IMR-90 (cell line): ENCODE measurements at places on chromosomes 5 and 9. TPM values are rescaled to one million over a fixed set of nuclear protein-coding genes. Genes with fewer than 3 reads are reported as not detected.

DNA sequence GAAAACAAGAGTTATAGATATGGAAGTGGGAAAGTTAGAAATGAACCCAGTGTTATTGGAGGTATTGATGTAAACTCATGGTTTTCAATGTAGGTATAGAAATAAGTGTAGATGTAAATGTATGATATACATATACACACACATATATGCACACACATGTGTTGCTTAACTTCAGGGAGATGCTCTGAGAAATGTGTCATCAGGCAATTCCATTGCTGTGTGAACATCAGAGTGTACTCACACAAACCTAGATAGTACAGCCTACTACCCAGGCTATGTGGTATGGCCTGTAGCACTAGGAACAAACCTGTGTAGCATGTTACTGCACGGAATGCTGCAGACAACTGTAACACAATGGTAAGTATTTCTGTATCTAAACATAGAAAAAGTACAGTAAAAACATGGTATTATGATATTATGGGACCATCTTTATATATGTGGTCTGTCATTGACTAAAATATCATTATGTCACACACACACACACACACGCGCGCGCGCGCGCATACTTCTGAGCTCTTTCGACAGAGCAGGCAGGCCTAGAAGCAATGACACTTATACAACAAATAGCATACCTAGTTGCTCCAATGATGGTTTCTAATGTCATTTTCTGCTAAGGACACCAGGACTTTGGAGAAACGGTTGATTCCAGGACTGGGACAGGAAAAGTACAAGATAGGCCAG lies 86.6 kb downstream of the MACROH2A1 start:
- DNase-seq, result peak; percentile 61
- H3K36me3 ChIP-seq, result no peaks in the 10 kb centered on the region
- H3K4me3 ChIP-seq, result no peak overlapping the region
- no peak overlapping the region for H3K27ac ChIP-seq
- H3K4me1 ChIP-seq, result peaks cover 28% of the 10 kb centered on the region

- H3K27me3 ChIP-seq, result peaks cover 2% of the 10 kb centered on the region
- H3K27ac ChIP-seq, result no peak overlapping the region
- no peak overlapping the region for H3K4me3 ChIP-seq
These were observed 51.9 kb downstream of the KLF4 start for GRCh38 chr9:107437716-107438115.

CAMSAP1 gene
- total RNA-seq, result 19.5 and 21.1 TPM in 2 replicates

- no peaks in the 10 kb centered on the region for H3K27me3 ChIP-seq
- DNase-seq, result no peak
- H3K4me1 ChIP-seq, result peaks cover 6% of the 10 kb centered on the region
- H3K4me3 ChIP-seq, result peak within 1 kb of the TSS; percentile 99
- no peaks in the 10 kb centered on the region for H3K36me3 ChIP-seq
These were observed at the start of gene PBX3 for GRCh38 chr9:125747053-125747764. Gene PBX3, plus strand, starts transcription at chr9:125747373.

RAB3C gene
- total RNA-seq, result not detected in 2 replicates

GRCh38 chr9:101387871-101388506 lies 3.2 kb upstream of the BAAT start:
- no peak overlapping the region for H3K4me3 ChIP-seq
- no peaks in the 10 kb centered on the region for H3K27me3 ChIP-seq
- H3K27ac ChIP-seq, result no peak overlapping the region

DNA sequence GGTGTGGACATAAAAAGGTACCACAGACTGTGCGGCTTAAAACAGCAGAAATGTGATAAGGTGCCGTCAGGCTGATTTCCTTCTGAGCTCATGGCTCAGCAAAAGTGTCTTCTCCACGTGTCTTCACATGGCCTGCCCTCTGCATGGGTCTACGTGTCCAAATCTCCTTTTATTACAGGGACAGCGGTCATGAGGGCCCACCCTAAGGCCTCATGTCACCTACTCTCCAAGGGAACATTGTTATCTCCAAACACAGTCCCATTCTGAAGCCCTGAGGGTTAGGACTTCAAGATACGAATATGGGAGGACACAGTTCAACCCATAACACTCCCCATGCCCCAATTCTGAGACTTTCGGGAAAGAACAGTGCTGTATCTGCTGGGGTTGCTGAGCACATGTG lies 35.2 kb downstream of the COL23A1 start:
- no peak overlapping the region for H3K27ac ChIP-seq
- H3K27me3 ChIP-seq, result no peaks in the 10 kb centered on the region
- H3K36me3 ChIP-seq, result no peaks in the 10 kb centered on the region
- no peak for DNase-seq

PRDM9 gene
- total RNA-seq, result not detected in 2 replicates

PITX1 gene
- total RNA-seq, result 10.3 and 10.4 TPM in 2 replicates

PCDHGA10 gene
- 6.6 and 6.9 TPM in 2 replicates for total RNA-seq

C9 gene
- not detected in 2 replicates for total RNA-seq

DNA sequence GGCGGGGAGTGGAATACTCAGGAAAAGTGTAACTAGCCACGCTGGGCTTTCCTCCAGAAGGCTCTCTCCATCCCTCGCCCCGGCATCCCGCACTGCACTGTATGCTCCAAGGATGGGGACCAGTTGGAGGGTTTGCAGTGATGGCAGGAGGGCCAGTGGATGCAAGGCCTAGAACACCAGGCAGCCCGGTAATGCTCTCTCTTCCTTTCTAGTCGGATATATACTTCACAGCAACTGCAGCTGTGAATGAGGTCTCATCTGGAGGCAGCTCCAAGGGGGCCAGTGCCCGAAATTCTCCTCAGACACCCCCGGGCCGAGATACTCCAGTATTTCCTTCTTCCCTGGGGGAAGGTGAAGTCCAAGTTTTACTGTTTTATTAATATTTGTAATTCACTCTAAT lies 10.0 kb upstream of the SLC2A8 start:
- H3K4me1 ChIP-seq, result peaks cover 5% of the 10 kb centered on the region
- no peak overlapping the region for H3K4me3 ChIP-seq
- H3K27me3 ChIP-seq, result peaks cover 28% of the 10 kb centered on the region
- DNase-seq, result no peak
- H3K36me3 ChIP-seq, result no peaks in the 10 kb centered on the region

SLC34A1 gene
- not detected in 2 replicates for total RNA-seq

- H3K27me3 ChIP-seq, result no peaks in the 10 kb centered on the region
These were observed 141.4 kb downstream of the TMEM38B start for GRCh38 chr9:105835721-105836120.

PKD2L2 gene
- total RNA-seq, result not detected in 2 replicates

DNA sequence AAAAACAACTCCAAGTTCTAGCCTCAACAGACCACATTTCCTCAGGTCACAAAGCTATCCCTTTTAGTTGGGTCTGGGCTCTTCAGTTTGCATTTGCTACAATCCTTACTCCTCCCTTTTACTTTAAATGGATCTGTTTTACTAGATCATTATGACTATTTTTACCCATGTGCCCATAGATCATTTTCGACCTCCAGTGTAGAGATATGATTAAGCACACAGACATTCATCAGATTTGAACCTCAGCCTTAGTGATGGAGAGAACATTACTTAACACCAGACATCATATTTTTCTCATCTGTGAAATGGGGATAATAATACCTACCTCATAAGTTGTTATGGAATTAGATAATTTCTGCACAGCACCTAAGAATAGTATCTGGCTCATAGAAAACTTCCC lies 141.9 kb downstream of the NPR3 start:
- no peak overlapping the region for H3K27ac ChIP-seq
- H3K27me3 ChIP-seq, result no peaks in the 10 kb centered on the region
- H3K36me3 ChIP-seq, result no peaks in the 10 kb centered on the region
- H3K4me3 ChIP-seq, result no peak overlapping the region
- H3K4me1 ChIP-seq, result peaks cover 8% of the 10 kb centered on the region; the same call in 1 of the 2 replicates
- DNase-seq, result no peak

DNA sequence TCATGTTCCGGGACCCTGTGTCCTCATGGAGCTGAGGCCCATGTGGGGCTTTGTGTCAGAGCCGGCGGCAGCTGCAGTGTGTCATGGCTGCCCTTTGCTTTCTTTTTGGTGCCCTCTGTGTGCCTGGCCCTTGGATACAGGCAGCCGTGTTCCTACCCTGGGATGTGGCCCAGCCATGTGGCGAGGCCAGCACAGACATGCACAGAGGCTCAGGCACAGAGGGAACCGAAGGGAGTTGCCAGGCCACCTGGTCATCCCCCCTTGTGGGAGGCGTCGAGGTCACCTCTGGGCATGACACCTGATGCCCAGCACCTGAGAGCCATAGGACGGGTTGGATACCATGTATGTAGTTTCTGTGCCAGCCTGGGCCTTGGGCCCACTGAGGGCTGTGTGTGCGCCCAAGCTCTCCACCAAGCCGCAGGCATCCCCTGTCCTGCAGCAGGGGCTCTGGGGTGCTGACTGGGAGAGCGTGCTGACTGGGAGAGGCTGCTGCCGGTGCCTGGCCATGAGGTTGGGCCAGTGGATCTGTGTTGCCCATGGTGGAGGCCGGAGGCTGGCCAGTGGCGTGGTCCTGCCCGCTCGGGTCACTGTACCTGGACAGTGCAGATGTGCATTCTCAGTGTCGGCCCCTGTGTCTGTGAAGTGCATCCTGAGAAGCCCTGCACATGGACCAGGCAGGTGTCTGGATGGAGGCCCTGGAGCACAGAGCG lies 4.8 kb downstream of the NKD2 start:
- no peak overlapping the region for H3K4me3 ChIP-seq
- peaks cover 54% of the 10 kb centered on the region for H3K27me3 ChIP-seq
- DNase-seq, result no peak
- H3K27ac ChIP-seq, result no peak overlapping the region

DNA sequence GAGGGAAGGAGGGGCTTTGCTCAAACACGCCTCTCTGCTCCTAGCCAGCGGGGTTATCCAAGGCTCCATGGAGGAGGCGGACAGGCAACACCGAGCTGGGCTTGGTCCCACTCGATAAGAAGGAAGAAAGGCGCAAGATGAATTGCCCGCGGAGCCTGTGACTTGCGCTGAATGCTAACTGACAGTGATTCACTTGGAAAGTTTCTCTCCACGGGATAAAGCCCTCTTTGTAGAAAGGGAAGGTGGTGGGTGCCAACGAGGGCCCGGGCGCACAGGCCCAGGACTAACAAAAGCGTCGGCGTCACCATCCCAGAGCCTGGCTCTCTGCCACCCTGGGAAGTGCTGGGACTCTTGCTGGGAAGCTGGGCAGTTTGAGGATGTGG lies 76.0 kb downstream of the VAV2 start:
- no peaks in the 10 kb centered on the region for H3K27me3 ChIP-seq
- H3K36me3 ChIP-seq, result peaks cover 3% of the 10 kb centered on the region; the same call in 1 of the 2 replicates

DNA sequence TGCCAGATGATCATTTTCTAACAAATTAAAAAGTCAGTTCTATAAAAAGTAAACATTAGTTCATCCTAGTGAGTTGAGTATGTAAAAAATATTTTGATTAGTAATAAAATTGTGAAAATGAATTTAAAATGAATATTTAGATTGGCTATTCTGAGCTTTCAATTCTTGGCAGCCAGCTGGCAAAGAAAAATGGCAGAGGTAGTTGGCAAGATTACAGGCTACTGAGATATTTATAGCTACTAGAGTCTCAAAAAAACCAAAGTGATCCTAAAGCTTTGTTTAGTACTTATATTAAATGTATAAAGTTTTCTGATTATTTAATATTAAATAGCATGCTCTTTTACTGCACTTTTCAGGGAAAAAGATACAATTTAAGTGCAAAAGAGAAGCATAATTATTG lies 25.0 kb downstream of the SGTB start:
- no peaks in the 10 kb centered on the region for H3K4me1 ChIP-seq
- H3K27me3 ChIP-seq, result no peaks in the 10 kb centered on the region
- H3K4me3 ChIP-seq, result no peak overlapping the region
- no peak overlapping the region for H3K27ac ChIP-seq

- H3K4me1 ChIP-seq, result peaks cover 4% of the 10 kb centered on the region; the same call in 1 of the 2 replicates
- H3K36me3 ChIP-seq, result no peaks in the 10 kb centered on the region
- no peak overlapping the region for H3K4me3 ChIP-seq
- DNase-seq, result peak; percentile 69
- no peaks in the 10 kb centered on the region; the same call in 1 of the 2 replicates for H3K27me3 ChIP-seq
These were observed 95.1 kb downstream of the DAPK1 start for GRCh38 chr9:87592554-87593358.

- H3K4me3 ChIP-seq, result no peak overlapping the region
- no peaks in the 10 kb centered on the region for H3K4me1 ChIP-seq
- no peaks in the 10 kb centered on the region for H3K27me3 ChIP-seq
- no peak overlapping the region for H3K27ac ChIP-seq
- peaks cover 1% of the 10 kb centered on the region; the same call in 1 of the 2 replicates for H3K36me3 ChIP-seq
These were observed 41.5 kb downstream of the POC5 start for GRCh38 chr5:75675783-75676182.

- H3K27me3 ChIP-seq, result no peaks in the 10 kb centered on the region
- no peak overlapping the region for H3K4me3 ChIP-seq
- H3K36me3 ChIP-seq, result no peaks in the 10 kb centered on the region
These were observed 178.0 kb downstream of the ESM1 start for GRCh38 chr5:54807421-54807820.

GRCh38 chr9:37531699-37532098 lies 44.5 kb downstream of the FBXO10 start:
- no peak overlapping the region for H3K4me3 ChIP-seq
- no peaks in the 10 kb centered on the region for H3K4me1 ChIP-seq
- DNase-seq, result no peak

- H3K27me3 ChIP-seq, result no peaks in the 10 kb centered on the region
- H3K4me1 ChIP-seq, result peaks cover 2% of the 10 kb centered on the region; the same call in 1 of the 2 replicates
- no peak overlapping the region for H3K4me3 ChIP-seq
- H3K36me3 ChIP-seq, result no peaks in the 10 kb centered on the region
These were observed 73.0 kb downstream of the PTPDC1 start for GRCh38 chr9:94157050-94157801.

PDZD2 gene
- total RNA-seq, result under 0.01 TPM in 1 of 2 replicates, not detected in the other

GRCh38 chr5:134547999-134548658 lies 22.7 kb downstream of the JADE2 start:
- H3K27me3 ChIP-seq, result no peaks in the 10 kb centered on the region
- H3K27ac ChIP-seq, result peak overlapping the region; percentile 66
- peaks cover 43% of the 10 kb centered on the region for H3K4me1 ChIP-seq
- DNase-seq, result no peak
- peaks cover 15% of the 10 kb centered on the region for H3K36me3 ChIP-seq

CCL28 gene
- under 0.01 TPM in 2 replicates for total RNA-seq

GRCh38 chr5:39598661-39599248 lies 174.0 kb upstream of the DAB2 start:
- no peak for DNase-seq
- no peaks in the 10 kb centered on the region for H3K4me1 ChIP-seq
